ENCODE measurements at places on chromosomes 6 and 20. TPM values are rescaled to one million over a fixed set of nuclear protein-coding genes. Genes with fewer than 3 reads are reported as not detected.

GRCh38 chr6:70819646-70820045, 137.2 kb downstream of the B3GAT2 start:
- H3K4me3 ChIP-seq, result no peak overlapping the region
- H3K4me1 ChIP-seq, result no peaks in the 10 kb centered on the region
- H3K27me3 ChIP-seq, result no peaks in the 10 kb centered on the region

DNA sequence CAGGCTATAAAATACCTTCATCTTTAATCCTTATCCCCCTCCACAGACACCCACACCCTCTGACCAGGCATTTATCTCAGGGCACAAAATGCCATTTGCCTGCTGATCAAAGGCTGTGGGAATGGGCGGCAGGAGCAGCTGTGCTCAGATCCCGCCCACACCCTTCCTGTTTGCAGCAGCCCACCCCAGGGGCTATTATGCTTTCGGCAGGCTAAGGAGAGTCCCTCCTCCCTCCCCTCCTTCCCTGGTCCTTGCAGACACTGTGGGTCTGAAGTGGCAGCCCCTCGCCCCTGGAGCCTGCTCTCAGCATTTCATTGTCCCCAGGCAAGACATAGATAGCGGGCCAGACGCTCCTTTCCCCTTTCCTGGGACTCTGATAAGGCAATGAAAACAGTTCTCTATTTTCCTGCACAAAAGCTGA, 220.8 kb upstream of the HEY2 start:
- no peaks in the 10 kb centered on the region for H3K36me3 ChIP-seq
- no peak overlapping the region for H3K4me3 ChIP-seq
- no peaks in the 10 kb centered on the region for H3K27me3 ChIP-seq
- no peak overlapping the region for H3K27ac ChIP-seq

GRCh38 chr6:27295301-27296079, 16.6 kb downstream of the POM121L2 start:
- no peak for DNase-seq
- peaks cover 65% of the 10 kb centered on the region for H3K27me3 ChIP-seq
- no peak overlapping the region for H3K27ac ChIP-seq
- no peaks in the 10 kb centered on the region for H3K4me1 ChIP-seq
- H3K36me3 ChIP-seq, result no peaks in the 10 kb centered on the region

GRCh38 chr6:107709341-107709740, 114.8 kb downstream of the SCML4 start:
- H3K4me1 ChIP-seq, result no peaks in the 10 kb centered on the region
- no peak overlapping the region for H3K27ac ChIP-seq
- H3K4me3 ChIP-seq, result no peak overlapping the region
- H3K27me3 ChIP-seq, result no peaks in the 10 kb centered on the region
- DNase-seq, result no peak

DNA sequence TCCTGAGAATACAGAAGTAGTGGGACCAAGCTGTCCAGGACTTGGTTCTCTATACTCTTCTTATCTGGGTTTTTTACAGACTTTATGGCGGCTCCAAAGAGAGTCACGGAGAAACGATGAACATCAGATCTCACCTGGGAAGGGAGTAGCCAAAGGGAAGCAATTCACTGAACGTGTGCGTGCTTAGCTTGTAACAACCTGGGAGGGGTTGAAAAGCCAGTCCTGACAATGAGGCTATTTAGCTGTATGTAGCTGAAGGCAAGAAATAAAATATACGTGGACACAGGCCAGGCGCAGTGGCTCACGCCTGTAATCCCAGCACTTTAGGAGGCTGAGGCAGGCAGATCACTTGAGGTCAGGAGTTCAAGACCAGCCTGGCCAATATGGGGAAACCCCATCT, 18.2 kb upstream of the RBL1 start:
- no peaks in the 10 kb centered on the region for H3K4me1 ChIP-seq
- no peaks in the 10 kb centered on the region for H3K36me3 ChIP-seq
- no peaks in the 10 kb centered on the region for H3K27me3 ChIP-seq
- DNase-seq, result no peak
- H3K27ac ChIP-seq, result no peak overlapping the region
- no peak overlapping the region for H3K4me3 ChIP-seq

DNA sequence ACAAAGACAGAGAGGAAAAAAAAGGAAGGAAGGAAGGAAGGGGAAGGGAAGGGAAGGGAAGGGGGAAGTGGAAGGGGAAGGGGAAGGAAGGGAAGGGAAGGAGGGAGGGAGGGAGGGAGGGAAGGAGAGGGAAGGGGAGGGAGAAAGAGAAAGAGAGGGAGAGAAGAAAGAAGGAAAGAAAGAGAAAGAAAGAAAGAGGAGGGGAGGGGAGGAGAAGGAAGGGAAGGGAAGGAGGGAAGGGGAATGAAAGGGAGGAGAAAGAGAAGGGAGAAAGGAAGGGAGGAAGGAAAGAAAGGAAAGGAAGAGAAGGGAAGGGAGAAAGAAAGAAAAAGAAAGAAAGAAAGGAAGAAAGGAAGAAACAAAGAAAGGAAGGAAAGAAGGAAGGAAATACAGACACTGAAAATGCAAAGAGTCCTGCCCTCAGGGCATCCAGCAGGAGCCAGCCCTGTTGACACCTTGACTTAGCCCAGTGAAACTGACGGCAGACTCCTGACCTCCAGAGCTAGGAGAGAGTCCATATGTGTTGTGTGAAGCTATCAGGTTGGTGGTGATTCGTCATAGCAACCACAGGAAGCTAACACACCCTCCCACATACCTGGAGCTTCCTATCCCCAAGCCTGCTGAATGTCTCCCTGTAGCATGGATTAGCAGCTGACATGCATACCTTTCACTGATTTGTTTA, 58.7 kb upstream of the SULF2 start:
- H3K4me3 ChIP-seq, result no peak overlapping the region
- DNase-seq, result no peak
- H3K27ac ChIP-seq, result no peak overlapping the region
- H3K27me3 ChIP-seq, result no peaks in the 10 kb centered on the region
- H3K36me3 ChIP-seq, result no peaks in the 10 kb centered on the region
- no peaks in the 10 kb centered on the region for H3K4me1 ChIP-seq

- no peak for DNase-seq
- H3K27me3 ChIP-seq, result no peaks in the 10 kb centered on the region
- no peak overlapping the region for H3K4me3 ChIP-seq
- no peak overlapping the region for H3K27ac ChIP-seq
Observed at GRCh38 chr6:14500809-14501208, 383.2 kb downstream of the CD83 start.

- peaks cover 4% of the 10 kb centered on the region for H3K4me1 ChIP-seq
- H3K36me3 ChIP-seq, result no peaks in the 10 kb centered on the region
- no peak for DNase-seq
- no peaks in the 10 kb centered on the region for H3K27me3 ChIP-seq
- H3K4me3 ChIP-seq, result no peak overlapping the region
- no peak overlapping the region for H3K27ac ChIP-seq
Observed at GRCh38 chr6:112501705-112502104, 154.6 kb downstream of the RFPL4B start.

GRCh38 chr6:41463062-41463930, 82.9 kb upstream of the FOXP4 start:
- peaks cover 5% of the 10 kb centered on the region for H3K27me3 ChIP-seq
- H3K4me3 ChIP-seq, result no peak overlapping the region
- peak; percentile 46 for DNase-seq
- no peak overlapping the region for H3K27ac ChIP-seq
- no peaks in the 10 kb centered on the region for H3K4me1 ChIP-seq
- no peaks in the 10 kb centered on the region for H3K36me3 ChIP-seq

The TUBB2B gene
- total RNA-seq, result 1.6 TPM

The KCNK5 gene
- total RNA-seq, result not detected

The GTSF1L gene
- not detected for total RNA-seq

The C2 gene
- total RNA-seq, result 4.9 TPM

The CCM2L gene
- total RNA-seq, result 3.2 TPM

DNA sequence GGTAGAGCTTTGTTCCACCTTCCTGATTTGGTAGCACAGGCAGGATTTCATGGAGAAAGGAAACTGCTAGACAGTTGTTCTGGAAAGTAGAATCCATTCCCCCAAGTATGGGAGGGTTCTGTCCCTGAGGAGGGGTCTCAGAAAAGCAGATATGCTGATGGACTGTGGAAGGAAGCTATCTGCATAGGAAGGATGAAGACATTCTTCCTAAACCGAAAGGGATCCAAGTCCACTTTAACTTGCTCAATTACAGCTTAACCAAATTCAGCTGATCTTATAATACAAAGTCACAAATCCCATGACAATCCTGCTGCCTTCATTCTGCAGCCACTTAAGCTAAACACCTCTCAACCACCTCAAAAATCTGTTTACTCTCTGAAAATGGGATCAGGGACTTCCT, 2.6 kb downstream of the MAN1A1 start:
- H3K27me3 ChIP-seq, result peaks cover 14% of the 10 kb centered on the region
- H3K4me3 ChIP-seq, result peak overlapping the region; percentile 72
- H3K4me1 ChIP-seq, result peaks cover 6% of the 10 kb centered on the region
- DNase-seq, result no peak

DNA sequence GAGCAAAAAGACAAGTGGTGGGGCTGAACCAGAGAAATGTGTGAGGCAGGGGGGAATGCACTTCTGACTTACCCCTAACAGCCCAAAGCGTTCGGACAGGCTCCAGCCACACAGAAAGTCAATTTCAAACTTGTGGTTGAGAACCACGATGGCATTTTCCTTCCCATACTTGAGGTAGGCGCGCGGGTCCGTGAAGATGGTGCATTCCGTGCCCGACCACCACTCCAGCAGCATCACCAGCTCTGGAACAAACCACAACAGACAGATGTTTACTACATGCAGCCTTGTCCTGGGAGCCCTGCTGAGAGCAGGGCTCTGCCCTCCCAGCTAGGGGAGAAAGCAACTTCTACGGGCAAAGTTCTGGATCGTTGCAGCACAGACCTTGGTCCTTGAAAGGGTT, 107.7 kb downstream of the AGPAT4 start:
- H3K27me3 ChIP-seq, result no peaks in the 10 kb centered on the region
- no peaks in the 10 kb centered on the region for H3K36me3 ChIP-seq
- no peak overlapping the region for H3K4me3 ChIP-seq
- DNase-seq, result no peak

- no peaks in the 10 kb centered on the region for H3K4me1 ChIP-seq
- no peak for DNase-seq
- H3K36me3 ChIP-seq, result no peaks in the 10 kb centered on the region
- no peaks in the 10 kb centered on the region for H3K27me3 ChIP-seq
Observed at GRCh38 chr6:135655055-135655454, 157.5 kb upstream of the AHI1 start.

All from gastrocnemius medialis (tissue), 4 donors.